ENCODE measurements at places on chromosomes 7 and 10.

GRCh38 chr10:9175200-9175599 is 1120.7 kb downstream of the GATA3 start:
- DNase-seq: no peak

DNA sequence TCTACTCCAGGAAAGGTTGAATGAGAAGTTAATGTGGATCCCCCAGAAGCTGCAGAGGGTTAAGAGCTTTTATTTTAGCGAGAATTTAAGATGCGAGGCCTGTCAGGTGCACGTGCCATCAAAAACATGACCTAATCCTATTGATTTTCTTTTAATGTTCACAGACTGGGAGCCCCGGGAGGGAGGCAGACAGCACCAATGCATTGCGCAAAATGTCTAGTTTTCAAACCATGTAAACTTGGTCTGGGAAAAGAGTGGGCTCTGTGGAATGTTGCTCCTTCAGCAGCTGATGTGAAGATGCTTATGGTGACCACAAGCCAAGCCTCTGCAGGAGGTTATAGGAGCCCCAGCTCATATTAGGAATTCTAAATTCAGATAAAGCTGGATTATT is 172.0 kb upstream of the ITGB1 start:
- no peak for DNase-seq

GRCh38 chr7:129947701-129948100 is 5.1 kb downstream of the UBE2H start:
- DNase-seq: no peak

DNA sequence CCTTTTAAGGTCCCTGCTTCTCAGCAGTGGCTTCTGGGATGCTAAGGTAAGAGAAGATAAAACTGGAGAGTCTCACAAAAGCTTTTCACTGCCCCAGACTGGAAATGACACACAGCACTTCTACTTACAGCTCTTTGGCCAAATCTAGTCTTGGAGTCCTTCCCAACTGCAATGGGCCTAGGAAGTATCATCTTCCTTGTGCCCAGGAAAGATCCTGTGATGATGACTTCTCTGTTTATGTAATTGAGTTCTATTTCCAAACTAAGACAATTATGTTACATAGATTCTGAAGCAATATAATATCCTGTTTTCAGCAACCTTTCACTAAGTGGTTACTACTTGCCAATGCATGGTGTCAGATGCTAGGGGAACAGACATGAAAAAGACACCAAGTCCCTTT is 234.1 kb downstream of the PTEN start:
- DNase-seq: no peak

DNA sequence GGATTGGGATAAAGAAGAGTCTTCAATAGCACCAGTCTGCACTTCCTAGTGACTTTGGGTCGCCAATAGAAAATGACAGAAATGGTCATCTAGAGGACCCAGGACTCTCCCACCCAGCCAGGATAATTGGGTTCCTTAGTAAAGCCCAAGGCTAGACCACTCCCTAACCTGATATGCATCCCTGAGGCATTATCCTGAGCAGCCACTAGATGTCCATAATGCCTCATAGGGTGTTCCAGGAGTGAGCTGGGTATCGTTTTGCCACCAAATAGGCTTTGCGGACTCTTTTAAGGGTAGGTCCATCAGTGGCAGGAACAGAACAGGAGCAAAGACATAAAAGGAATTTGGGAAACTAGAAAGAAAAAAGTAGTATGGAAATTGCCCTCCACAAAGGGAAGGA is 4.5 kb upstream of the LRRC4 start:
- no peak for DNase-seq

DNA sequence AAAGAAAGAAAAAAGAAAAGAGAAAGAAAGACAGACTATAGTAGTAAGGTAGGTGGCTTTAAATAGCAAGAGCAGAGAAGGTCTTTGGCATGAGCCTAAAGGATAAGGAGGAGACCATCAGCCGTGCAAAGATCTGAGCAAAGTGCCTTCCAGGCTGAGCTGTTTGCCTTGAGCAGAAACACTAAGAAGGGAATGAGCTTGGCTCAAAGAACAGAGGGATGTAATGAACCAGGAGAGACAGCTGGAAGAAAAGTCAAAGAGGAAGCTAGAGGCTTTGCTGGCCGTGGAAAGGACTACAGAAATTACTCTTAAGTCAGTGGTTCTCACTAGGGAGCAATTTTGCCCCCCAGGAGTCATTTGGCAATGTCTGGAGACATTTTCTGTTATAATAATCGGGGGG is 228.6 kb downstream of the FGFR2 start:
- DNase-seq: no peak

GRCh38 chr7:33854801-33855350 is 50.5 kb upstream of the BMPER start:
- DNase-seq: no peak

- no peak for DNase-seq
Observed at GRCh38 chr7:66236713-66237303, 31.7 kb downstream of the TPST1 start.

DNA sequence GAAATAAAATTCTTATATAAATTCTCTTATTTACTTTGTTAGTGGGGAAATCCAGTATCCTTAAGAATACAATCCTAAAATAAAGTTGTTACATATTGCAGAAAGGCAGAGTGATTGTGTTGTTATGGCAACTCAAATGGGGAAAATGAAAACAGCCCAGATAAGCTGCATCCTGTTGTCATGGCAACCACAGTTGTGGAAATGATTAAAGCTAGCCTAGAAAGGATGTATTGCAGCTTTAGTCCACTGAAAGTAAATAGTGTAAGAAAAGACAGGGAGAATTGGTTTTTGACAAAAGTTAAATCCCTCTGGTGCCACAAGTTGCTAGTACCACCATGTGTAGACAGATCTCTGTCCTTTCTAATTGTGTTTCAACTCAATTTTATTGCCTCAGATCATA is 43.2 kb downstream of the BTRC start:
- DNase-seq: no peak

All from stimulated activated CD8-positive, alpha-beta memory T cell treated with anti-CD3 and anti-CD28 coated beads, Interleukin-2, amount 100 ng/mL, for 1 hour (primary cell).